ENCODE measurements at places on chromosomes 5 and 9.

GRCh38 chr5:90398726-90399125 is 10.8 kb downstream of the CETN3 start:
- DNase-seq, result no peak

DNA sequence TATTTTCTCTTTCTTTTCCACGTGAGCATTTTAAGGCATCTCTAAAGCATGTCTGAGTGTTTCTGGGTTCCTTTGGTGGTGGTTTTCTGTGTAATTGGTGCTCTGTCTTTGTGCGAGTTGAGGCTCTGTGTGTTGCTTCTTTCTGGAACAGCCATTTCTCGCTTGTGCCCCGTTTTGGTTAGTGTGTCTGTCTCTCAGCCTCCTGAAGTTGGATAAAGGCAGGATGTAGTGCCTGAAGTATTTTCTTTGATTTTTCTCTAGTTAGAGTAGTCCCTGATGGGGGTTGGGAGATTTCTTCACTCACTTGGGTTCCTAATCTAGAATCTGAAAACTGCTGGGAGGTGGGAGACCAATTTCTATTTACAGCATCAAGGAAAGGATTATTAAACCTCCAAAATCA is 129.7 kb upstream of the TMEM161B start:
- DNase-seq, result no peak

DNA sequence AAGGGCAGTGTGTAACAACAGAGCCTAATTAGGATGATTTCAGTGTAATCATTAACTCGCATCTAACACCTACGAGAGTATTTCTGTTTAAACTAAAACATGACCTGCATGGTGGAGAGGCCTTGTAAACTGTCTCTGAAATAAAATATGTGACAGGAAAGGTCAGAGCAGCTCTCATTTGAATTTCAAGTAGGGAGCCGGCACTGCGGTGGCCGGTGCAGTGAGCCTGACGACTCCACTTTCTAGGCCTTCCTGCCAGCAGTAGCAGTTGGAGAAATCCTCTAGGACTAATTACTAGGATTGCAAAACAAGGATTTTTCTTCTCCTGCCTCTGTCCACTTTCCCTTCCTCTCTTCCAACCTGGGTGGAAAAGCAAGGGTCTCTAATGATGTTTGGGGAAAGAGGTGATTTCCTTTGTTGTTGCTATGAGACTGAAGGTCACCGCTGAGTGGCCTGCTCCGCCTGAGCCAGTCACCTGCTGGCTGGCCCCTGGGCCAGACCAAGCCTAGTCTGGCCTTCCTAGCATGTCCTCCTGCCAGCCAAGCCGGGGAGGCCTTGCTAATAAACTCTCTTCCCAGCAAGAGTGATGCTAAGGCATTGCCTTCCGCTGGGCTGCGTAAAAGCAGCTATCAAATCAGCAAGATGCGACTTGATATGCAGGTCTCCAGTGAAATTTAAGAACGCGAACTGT is 245.7 kb downstream of the PSAT1 start:
- DNase-seq, result no peak

DNA sequence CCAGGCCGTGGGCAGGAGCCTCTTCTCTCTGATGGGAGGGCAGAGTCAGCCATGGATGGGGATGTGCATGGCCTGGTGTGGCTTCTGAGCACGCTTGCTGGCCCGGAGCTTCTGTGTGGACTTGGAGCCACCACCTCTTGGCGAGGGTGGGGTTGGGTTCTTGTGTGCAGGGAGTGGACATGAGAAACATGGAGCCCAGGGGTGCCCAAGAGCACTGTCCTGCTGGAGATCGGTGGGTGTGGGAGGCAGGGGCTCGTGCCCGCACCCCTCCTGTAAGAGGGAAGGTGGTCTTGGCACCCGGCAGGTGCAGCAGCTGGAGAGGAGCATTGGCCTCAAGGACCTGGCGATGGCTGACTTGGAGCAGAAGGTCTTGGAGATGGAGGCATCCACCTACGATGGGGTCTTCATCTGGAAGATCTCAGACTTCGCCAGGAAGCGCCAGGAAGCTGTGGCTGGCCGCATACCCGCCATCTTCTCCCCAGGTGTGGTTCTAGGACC is 23.8 kb downstream of the FBXW5 start:
- DNase-seq, result no peak

DNA sequence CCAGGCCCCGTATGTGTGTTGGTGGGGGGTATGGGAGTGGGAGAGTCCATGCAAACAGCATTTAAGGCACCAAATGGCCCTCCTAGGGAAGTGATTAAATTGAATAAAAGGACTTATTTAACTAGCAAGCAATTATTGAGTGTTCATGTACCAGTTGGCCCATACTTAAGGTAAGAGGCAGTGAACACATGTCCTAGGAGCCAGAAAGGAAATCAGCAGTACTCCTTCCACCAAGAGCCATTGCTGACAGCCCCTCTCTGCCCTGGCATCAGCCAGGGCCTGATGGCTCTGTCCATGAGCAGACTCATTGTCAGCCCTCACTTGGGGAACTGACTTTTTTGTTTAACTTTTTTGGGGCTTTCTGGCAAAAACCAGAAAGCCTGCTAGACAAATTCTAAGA is 10.4 kb upstream of the SHROOM1 start:
- peak; percentile 55 for DNase-seq

- peak; percentile 34 for DNase-seq
These were observed 564 bp upstream of the CCNH start for GRCh38 chr5:87413343-87413645.

GRCh38 chr5:178323961-178324360 is 91.4 kb upstream of the PHYKPL start:
- DNase-seq, result no peak

DNA sequence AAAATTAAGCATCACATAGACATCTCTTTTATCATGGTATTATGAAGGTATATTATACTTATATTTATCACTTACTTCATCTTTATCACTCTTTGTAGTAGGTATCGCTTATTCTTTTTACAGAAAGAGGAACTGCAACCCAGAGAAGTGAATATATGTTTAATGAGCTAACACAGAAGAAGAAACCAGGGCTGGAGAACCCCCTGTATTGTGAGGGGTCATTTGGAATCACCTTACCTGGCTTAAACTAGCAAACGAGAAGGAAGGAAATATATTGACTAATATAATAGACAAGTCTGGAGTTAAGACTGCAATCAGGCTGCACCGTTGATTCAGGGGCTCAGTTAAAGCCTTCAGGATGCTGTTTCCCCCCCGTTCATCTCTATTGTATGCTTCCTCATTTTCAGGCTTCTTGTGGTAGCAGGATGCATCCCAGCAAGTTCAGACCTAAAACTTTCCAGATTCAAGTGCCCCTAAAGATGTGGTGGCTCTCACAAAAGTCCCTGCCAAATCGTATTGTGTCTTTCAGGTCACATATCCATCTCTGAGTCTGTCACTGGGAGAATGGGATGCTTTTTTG is 146.4 kb downstream of the GCNT1 start:
- no peak for DNase-seq

DNA sequence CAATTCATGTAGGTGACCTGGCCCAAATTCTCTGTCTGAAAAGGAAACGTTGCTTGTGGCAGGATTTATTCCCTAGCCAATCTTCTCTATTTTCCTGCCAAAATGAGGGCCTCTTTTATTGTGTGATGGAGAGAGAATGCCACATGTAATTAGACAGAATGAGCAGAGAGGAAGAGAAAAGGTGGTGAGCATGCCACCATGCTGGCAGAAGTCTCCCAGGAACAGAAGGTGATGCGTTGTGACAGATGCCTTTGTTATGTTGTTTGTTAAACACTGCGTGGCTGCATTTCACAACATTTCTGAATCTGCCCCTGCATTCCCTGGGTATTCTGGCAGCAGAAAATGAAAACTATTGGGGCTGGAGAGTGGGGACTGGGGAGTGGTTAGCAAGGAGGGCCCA is 577.6 kb downstream of the TLR4 start:
- DNase-seq, result no peak
